ENCODE measurements at places on chromosomes 5 and 9.

- H3K36me3 ChIP-seq: peaks cover 5% of the 10 kb centered on the region
- H3K4me3 ChIP-seq: no peak overlapping the region
- H3K27me3 ChIP-seq: no peaks in the 10 kb centered on the region
- H3K27ac ChIP-seq: no peak overlapping the region
- peaks cover 21% of the 10 kb centered on the region for H3K4me1 ChIP-seq
- DNase-seq: no peak
These were observed 7.0 kb downstream of the DENND1A start for GRCh38 chr9:123922911-123923310.

DNA sequence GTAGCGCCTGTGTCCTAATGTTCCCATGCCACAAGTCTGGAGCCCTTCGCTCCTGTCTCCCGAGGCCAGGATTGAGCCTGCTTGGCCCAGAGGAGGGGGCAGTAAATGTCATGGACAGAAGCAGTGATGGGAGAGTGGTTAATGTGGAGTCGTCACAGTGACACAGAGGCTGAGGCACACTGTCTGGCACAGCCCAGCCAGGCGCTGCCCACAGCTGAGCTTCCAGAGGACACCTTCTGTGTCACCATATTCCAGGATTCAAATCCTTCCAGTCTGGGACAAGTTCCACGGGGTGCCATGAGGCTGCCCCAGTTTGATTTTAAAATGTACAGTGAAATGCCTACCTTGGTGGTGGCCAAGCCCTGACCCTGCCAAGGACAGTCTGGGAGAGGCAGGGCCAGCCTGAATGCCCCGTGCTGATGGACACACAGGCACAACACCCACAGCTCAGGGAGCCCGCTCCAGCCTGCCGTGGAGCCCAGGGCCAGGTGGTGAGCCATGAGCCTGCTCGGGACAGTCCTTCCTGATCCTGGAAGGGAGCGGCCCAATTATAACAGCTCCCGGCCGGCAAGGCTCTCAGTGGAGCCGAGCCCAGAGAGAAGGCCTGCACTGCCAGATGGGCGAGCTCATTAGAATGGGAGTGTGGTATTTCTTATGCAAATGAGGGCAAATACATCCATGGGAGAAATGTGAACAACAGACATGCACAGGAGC lies 99.1 kb upstream of the RUFY1 start:
- H3K4me1 ChIP-seq: no peaks in the 10 kb centered on the region
- H3K36me3 ChIP-seq: no peaks in the 10 kb centered on the region
- DNase-seq: no peak
- no peak overlapping the region for H3K27ac ChIP-seq
- no peaks in the 10 kb centered on the region for H3K27me3 ChIP-seq
- H3K4me3 ChIP-seq: no peak overlapping the region

DNA sequence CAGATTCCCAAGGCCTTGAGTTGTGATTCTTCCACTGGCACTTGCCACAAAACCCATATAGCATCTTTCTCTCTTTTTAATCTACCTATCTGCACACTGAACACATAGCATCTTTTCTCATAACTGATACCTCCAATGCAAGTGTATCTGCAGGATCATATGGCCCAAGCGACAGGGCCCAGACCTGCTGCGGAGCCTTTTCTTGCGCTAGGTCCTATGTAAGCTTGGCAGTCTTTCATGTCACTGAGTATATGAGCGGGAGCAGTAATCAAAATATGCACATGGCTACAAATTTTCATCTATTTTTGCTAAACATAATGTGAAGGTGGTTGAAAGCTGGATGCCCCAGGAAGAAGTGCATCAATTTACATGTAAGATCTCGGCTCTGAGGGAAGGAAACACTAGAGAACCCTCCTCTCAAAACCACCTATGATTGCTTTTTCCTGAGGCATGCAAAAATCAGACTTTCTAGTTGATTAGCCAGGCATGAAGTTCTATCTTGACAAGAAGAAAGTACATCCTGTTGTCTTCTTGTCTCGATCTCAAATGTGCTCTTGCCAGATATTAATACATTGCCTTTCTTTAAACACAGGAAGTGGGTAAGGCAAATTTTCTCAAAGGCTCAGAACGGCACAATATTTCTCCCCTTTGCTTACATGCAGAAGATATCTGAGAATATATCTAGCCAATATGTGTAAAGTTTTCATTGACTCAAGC lies 26.9 kb upstream of the CEMIP2 start:
- no peak overlapping the region for H3K27ac ChIP-seq
- H3K4me3 ChIP-seq: no peak overlapping the region
- no peaks in the 10 kb centered on the region for H3K27me3 ChIP-seq
- no peak for DNase-seq
- H3K36me3 ChIP-seq: no peaks in the 10 kb centered on the region

GRCh38 chr5:161530700-161531099 lies 15.8 kb downstream of the GABRB2 start:
- H3K4me3 ChIP-seq: no peak overlapping the region
- H3K27ac ChIP-seq: no peak overlapping the region
- H3K36me3 ChIP-seq: no peaks in the 10 kb centered on the region
- DNase-seq: peak; percentile 27
- H3K27me3 ChIP-seq: no peaks in the 10 kb centered on the region

DNA sequence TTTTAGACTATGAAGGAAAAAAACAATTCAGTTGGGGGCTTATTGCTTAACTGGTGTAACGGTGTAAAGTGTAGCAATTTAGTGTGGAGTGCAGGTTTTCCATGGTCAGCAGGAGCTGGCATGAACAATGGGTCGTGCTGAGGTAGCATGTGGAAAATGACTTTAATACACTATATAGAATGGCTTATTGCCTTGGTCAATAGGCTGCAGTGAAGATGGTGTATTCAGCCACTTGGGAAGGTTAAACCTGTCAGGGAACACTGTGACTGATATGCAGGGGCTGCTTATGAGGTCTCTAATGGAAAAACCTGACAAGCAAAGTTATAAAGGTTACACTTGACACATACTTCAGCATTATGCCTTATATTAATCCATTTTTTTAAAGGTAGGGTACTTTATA lies 764.7 kb upstream of the ARRDC3 start:
- no peak overlapping the region for H3K4me3 ChIP-seq
- no peak for DNase-seq
- H3K27me3 ChIP-seq: no peaks in the 10 kb centered on the region
- no peaks in the 10 kb centered on the region for H3K4me1 ChIP-seq
- H3K36me3 ChIP-seq: no peaks in the 10 kb centered on the region

GRCh38 chr5:137651022-137651421 lies 84.9 kb downstream of the KLHL3 start:
- H3K27ac ChIP-seq: no peak overlapping the region
- no peaks in the 10 kb centered on the region for H3K4me1 ChIP-seq
- H3K4me3 ChIP-seq: no peak overlapping the region
- no peaks in the 10 kb centered on the region for H3K36me3 ChIP-seq

DNA sequence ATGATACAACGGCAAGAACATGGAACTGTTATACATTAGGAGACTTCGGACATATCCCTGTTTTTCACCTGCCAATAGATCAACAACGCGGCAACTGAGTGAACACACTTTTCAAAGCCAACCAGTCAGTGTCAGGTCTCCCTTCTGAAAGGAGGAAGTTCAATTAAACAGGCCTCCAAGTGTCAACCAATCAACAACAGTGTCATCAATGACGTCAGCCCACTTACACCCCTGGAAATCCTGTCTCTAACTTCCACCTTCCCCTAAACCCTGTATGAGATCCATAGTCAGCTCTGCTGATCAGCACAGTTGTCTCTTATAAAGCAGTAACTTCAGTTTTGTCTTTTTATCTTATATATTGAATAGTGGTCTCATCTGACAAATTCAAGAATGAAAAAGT lies 36.6 kb downstream of the DMRT3 start:
- no peak overlapping the region for H3K27ac ChIP-seq
- H3K4me3 ChIP-seq: no peak overlapping the region
- peaks cover 10% of the 10 kb centered on the region for H3K27me3 ChIP-seq
- DNase-seq: no peak
- H3K4me1 ChIP-seq: no peaks in the 10 kb centered on the region

- H3K4me1 ChIP-seq: peaks cover 32% of the 10 kb centered on the region
- H3K36me3 ChIP-seq: no peaks in the 10 kb centered on the region
- peak; percentile 14 for DNase-seq
- no peak overlapping the region for H3K27ac ChIP-seq
- H3K4me3 ChIP-seq: no peak overlapping the region
These were observed 4.6 kb downstream of the EPB41L4B start for GRCh38 chr9:109316207-109316640.

Data from neural progenitor cell (in vitro differentiated cells).